ENCODE measurements at places on chromosomes 5 and 9.

DNA sequence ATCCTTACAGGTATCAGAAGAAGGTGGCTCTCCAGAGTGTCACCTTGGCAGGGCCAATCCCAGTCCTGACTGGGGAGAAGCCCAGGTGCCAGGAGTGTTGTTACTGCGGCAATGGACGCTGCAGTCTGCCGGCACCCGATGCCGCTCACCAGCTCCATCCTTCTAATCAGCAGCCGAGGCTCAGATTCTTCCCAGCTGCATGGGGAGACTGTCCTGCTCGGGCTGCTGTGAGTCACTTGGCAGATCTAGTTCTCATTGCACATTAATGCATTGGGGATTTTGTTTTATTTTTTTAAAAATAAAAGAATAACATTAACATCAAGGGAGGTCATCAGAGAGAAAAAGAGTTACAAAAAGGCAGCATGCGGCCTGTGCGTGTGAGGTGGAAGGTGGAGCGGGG is 115.8 kb downstream of the MTX3 start:
- no peak for DNase-seq

GRCh38 chr9:108704156-108704852 is 151.5 kb downstream of the ACTL7B start:
- no peak for DNase-seq

GRCh38 chr5:155700333-155700732 is 626.6 kb upstream of the SGCD start:
- DNase-seq, result no peak

- DNase-seq, result no peak
These were observed 143.1 kb downstream of the SH3GL2 start for GRCh38 chr9:17721954-17722353.

GRCh38 chr9:136306211-136307208 is 2.6 kb upstream of the CCDC187 start:
- no peak for DNase-seq

GRCh38 chr5:149888280-149888679 is 56.3 kb downstream of the PDE6A start:
- no peak for DNase-seq

GRCh38 chr5:59037941-59038797 is 455.3 kb downstream of the RAB3C start:
- no peak for DNase-seq

GRCh38 chr9:78533500-78533899 is 236.6 kb downstream of the PSAT1 start:
- DNase-seq, result no peak

- no peak for DNase-seq
These were observed 94.0 kb downstream of the PHF2 start for GRCh38 chr9:93670208-93671019.

DNA sequence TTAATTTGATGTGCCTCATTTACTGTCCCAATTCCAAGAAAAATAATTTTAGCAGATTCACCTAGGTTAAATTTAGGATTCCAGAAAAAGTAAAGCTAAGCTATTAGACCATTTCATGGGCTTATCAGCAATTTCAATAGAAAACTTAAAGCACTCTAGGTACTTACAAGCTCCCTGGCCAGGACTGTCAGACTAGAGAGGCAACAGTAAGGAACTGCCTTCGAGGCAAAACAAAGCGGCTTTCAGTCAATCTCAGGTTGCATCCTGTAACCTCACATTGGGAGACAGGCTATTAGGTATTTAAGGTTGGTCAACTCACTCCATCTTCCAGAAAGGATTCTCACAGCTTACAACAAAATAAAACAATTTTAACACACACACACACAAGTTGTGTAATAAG is 48.7 kb upstream of the FSD1L start:
- DNase-seq, result no peak

DNA sequence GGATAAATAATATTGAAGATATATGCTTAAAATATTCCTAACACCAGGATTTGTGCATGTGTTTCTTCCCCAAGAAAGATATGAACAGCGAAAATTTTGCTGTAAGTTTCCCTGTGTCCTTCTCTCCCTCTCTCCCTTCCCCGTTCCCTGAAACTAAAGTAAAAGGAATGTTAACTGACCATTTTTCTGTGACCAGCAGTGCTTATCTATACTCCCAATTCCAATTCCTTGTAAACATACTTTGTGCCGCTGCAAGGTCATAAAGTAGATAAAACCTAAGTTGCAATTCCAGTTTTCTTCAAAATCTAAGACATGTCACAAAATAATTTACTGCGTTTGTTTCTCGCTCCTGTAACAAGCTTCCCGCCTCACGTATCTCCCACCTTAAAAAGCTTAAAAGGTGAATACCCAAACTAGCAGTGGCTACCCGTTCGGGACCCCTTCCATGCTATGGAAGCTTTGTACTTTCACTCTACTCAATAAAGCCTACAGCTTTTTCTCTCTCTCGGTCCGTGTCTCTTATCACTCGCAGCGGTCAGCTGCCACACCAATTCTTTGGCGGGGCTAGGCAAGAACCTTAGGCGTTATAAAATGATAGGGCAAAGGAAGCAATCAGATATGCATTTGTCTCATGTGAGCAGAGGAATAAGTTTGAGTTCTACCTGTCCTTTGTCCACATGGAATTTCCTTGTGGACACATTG is 1798.0 kb downstream of the EFNA5 start:
- no peak for DNase-seq

DNA sequence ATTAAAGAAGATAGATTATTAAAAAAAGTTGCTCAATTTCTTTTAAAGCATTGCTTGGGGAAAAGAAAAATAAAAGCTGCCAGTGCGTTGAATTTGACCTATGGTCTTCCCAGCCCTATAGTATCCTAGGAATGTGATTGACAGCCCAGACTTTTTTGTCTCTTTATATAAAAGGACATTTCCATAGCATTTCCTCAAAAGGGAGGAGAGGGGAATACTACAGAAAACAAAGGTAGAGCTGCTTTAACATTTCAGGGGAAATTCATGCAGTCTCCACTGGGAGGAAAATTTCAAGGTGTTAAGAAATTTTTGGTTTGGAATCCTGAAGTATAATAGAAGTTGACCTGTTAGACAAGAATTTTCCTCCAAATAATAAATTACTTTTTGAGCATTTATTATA is 17.9 kb upstream of the GPR151 start:
- DNase-seq, result no peak

GRCh38 chr5:171601266-171601881 is 181.9 kb downstream of the FGF18 start:
- DNase-seq, result no peak

- DNase-seq, result no peak
These were observed 319.6 kb upstream of the CLINT1 start for GRCh38 chr5:158178535-158178934.

- no peak for DNase-seq
These were observed 867 bp downstream of the SYK start for GRCh38 chr9:90802386-90802985.

GRCh38 chr5:169339869-169340268 is 38.9 kb upstream of the SLIT3 start:
- DNase-seq, result no peak

- no peak for DNase-seq
These were observed 1058.5 kb upstream of the DMAC1 start for GRCh38 chr9:8857926-8858595.

DNA sequence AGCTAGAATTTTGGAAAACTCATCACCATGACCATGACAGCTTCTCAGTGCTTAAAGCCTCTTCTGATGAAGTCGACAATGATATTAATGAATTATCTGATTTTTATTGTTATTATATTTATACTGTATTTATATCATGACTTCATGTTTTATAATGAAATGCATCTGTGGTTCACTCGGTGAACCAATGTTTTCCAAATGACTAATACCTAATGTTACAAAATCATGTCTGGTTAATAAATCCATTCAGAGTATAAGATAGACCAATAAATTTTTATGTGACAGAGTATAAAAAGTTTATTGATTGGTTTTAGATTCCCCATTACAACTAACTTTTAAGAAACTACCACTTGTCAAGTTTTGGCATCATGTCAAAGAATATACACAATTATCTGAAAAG is 416.5 kb downstream of the MLLT3 start:
- DNase-seq, result no peak

Data from activated T-helper 1 cell treated with anti-CD3 and anti-CD28 coated beads, Interleukin-2, amount 50 U/mL, for 16 hours (primary cell).